ENCODE measurements at places on chromosomes 5 and 9.

GRCh38 chr9:2354216-2354615, 267.4 kb upstream of the VLDLR start:
- DNase-seq: no peak

DNA sequence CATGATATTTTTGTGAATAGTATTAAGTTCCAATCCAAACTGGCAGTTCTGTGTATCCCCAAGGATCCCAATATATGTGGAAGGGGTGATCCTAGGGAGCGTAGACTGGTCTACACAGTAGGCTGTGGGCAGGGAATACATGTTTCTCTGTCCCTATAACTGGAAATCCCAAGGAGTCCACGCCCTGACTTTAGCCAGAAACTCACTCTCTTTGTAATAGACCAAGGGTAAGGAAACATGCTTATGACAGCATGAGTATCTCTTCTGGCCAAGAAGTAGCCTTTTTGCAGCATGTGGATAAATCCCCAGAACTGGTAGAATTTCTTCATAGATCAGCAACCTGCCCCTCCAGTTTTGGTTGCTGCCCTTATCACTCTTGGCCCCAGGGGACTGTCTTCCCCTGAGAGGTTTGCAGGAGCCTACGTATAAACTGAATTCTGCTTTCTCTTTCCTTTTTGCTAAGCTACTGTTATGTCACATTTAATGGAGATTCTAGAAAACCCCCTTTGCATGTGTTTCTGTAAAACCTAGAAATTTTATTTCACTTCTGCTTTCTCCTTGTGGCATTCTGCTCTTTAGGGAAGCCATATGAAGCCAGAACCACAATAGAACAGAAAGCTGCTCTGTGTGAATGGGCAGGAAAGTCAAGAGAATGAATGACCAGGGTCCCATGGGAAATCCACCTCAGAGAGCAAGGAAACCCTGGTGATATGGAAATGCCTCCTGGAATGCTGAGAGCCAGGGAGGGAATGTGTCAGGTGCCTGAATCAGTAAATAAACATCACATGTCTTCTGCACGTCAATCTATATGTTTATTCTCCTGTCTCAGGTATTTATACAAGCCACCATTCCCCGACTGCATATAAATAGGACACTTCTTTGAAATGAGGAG, 3.5 kb downstream of the IFNA2 start:
- DNase-seq: no peak

- no peak for DNase-seq
Observed at GRCh38 chr5:76583163-76584047, 39.8 kb downstream of the F2RL2 start.

GRCh38 chr5:67395790-67396418, 199.3 kb upstream of the CD180 start:
- DNase-seq: no peak

DNA sequence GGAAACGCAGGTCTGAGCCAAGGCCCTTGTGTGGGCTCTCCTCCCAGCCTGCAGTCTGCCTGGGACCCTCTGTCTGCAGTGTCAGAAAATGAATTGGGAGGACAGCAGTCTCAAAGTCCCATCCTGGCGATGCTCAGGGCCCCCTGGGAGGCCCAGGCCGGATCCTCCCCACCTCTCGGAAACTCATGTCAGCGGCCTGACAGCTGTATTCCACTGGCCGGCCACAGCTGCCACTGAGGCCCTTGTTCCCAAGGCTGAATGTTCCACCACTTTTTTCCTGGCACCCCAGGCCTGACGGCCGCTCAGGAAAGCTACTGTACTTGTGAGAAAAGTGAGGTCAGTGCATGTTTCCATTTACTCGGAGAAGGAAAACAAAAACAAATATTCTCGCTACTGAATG, 180.0 kb downstream of the FGF18 start:
- DNase-seq: no peak

- DNase-seq: no peak
Observed at GRCh38 chr9:6426117-6426516, 13.1 kb downstream of the UHRF2 start.

DNA sequence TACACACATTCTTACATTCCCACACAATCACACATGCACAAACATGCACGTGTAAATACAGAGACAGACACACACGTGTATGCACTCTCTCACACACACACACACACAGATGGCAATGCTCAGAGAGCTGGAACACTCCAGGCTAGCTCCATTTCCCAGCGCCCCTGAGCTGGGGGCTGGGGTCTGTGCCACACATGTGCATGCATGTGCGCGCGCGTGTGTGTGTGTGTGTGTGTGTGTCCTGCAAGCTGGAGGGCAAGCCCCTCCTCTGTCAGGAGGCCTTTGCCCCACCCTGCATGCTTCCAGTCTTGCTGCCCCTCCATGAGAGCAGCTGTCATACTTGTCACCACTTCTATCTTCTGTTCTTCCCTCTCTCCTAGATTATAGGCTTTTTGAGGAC, 16.6 kb upstream of the S1PR3 start:
- DNase-seq: no peak

GRCh38 chr5:5781335-5781734, 358.9 kb downstream of the ICE1 start:
- DNase-seq: no peak

GRCh38 chr9:34097865-34098264, 28.6 kb downstream of the DCAF12 start:
- no peak for DNase-seq

DNA sequence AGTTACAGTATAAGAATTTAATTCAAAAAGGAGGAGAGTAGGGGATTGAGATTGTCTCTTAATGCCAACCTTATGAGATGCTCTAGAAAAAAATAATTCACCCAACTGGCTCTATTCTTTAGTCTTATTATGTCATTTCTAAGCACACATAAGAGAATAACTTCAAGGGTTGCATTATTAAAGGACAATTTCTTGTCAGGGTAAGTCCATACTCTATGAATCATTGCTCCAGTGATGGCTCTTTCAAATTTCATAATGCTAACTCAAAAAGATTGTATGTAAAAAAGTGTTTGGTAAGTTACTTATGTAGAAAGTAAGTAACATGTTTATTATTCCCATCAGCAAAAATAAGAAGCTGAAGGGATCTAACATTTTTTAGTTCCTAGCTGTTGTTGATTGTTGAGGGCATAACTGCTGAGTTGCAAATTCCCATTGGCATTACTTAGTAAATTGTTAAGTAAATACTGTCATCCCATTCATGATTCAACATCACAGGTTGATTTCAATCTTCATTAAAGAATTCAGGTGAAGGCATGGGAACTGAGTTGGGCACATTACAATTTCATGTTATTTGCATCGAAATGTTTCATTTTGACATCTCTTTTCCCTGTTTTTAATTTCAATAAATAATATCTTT, 28.6 kb downstream of the ALDH1A1 start:
- no peak for DNase-seq

GRCh38 chr9:110270211-110270995, 14.1 kb upstream of the TXN start:
- no peak for DNase-seq
